ENCODE measurements at places on chromosomes 5 and 9. TPM values are rescaled to one million over a fixed set of nuclear protein-coding genes. Genes with fewer than 3 reads are reported as not detected.
A peak's percentile ranks its signal among the peaks of the same experiment; 100 is the strongest.

Gene HCN1
- not detected for total RNA-seq

Gene FABP6
- total RNA-seq: not detected

- no peak for DNase-seq
Measured at GRCh38 chr5:159082474-159082873, 17.2 kb downstream of the EBF1 start.

GRCh38 chr5:173341961-173342430, 13.8 kb upstream of the STC2 start:
- no peak for DNase-seq

DNA sequence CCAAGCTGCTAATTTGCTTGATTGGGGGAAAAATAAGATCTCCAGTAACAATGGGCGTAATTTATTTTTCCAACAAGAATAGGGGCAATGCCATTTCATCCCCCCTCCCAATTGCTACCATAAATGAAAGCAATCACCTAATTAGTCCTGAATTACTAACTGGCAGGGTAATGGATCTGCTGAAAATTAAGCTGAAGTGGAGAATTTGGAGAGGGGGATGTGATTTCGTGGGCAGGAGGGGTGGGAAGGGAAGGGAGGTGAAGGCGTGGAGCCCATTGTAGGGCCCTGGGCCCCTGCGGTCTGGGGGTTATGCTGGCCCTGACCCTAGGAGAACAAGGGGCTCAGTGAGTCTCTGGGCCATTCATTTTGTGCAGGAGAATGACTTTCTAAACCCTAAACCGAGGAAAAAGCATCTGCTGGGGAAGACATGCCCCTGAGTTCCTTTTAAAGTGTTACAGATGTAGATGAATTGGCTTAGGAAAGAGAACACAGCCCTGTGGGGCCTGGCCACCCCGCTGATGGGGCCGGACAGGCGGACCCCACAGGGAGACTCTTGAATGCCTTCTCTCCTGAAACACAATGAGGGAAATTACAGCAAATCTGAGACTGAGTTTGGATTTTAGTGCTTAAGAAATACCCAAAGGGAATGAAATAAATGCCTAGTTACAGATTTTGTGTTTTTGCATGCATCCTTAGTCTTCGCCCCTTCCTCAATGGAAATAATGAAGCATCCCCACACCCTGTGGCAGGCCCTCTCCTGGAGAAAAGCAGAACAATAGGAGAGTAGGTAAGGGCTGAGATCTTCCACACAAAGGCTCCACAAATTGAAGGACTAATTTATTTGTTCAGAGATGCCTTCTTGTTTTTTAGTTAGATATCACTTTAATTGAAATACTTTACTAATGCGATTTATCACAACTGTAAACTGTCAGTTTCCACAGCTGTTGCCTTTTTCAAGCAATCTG, 143.2 kb downstream of the PSAT1 start:
- no peak for DNase-seq

- DNase-seq: peak; percentile 35
Measured at GRCh38 chr9:128298535-128299482, 22.7 kb downstream of the SWI5 start.

All from bronchial epithelial cell (primary cell).